SK-N-SH treated with all-trans-retinoic acid at 6 μM for 48 hours (cell line): ENCODE measurements at places on chromosomes 5 and 9.

DNA sequence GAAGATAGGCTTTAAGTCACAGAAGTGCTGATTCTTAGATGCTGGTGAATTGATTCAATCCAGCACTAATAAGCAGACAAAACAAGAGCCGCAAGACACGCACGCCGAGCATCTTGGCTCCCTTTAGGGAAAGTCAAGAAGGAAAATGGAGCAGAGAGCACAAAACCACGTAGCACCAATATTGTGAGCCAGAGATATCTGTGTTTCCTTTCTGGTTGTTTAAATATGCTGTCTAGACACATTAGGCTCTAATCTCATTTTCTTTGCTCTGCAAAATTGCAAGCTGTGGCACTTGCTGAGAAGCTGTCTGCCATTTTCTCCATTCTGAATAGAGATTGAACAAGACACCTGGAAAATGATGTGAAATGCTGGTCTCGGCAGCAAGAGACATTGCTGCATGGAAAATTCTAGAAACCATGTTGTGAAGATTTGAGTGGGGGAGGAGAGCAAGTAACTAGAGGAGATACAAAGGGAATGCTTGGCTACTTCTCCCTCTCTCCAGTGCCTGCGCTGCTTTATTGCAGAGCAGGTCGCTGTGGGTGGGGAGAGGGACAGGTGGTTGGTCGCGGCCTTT, 336.3 kb downstream of the MED10 start:
- no peak for ATAC-seq

DNA sequence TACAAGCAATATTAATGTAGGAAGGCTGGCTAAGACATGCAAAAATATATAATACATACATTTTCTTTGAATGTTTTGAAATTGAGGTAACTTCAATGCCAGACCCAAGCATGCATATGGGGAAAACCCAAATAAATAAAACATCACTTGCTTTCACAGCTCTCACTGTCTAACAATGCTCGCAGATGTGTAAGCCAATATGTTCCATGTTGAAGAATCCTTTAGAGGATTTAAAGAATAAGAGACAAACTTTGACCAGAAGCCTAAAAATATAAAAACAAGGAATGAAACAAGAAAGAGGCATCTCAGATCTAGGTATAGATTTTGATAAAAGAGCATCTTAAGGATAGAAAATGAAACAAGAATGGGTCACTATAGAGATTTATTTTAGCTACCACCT, 354.2 kb downstream of the CDH10 start:
- ATAC-seq, result no peak

DNA sequence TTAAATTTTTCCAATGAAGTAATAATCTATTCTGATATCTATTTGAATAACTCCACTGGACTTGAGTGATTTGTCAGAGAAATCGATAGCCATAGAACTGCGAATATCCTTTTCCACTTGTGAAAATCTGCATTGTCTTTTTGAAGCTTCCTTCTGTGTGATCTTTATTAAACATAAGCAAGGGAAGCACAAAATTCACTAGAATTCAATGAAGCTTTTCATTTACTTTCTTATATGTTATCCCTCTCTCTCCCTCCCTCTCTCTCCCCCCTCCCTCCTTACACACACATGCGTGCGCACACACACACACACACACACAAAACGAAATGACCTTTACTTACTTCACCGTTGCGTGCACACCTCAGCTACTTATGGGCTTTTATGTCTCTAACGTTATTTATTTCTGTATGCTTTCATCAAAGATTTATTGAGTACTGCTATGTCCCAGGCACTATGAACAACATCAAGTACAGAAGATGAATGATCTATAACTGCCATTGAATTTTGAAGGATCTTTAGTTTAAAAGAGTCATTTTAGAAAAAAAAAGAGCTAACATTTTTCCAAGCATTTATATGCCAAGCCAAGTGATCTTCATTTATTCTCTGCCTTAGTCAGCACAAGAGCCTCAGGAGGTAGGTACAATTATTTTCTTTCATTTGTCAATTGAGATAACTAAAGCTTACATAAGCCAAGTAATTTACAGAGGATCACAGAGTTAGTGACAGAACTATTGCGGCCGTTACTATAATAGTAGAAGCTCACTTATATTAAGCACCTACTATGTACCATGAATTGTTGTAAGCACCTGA, 32.8 kb upstream of the CCNG1 start:
- no peak for ATAC-seq

- ATAC-seq, result peak; percentile 75
Measured at GRCh38 chr5:171155621-171156020, 153.4 kb upstream of the TLX3 start.

GRCh38 chr9:21684831-21685362, 117.5 kb upstream of the MTAP start:
- ATAC-seq, result no peak

- ATAC-seq, result peak; percentile 73
Measured at GRCh38 chr5:131466171-131466766, 168.8 kb downstream of the RAPGEF6 start.

GRCh38 chr5:38724301-38725030, 121.3 kb upstream of the OSMR start:
- ATAC-seq, result peak; percentile 62

DNA sequence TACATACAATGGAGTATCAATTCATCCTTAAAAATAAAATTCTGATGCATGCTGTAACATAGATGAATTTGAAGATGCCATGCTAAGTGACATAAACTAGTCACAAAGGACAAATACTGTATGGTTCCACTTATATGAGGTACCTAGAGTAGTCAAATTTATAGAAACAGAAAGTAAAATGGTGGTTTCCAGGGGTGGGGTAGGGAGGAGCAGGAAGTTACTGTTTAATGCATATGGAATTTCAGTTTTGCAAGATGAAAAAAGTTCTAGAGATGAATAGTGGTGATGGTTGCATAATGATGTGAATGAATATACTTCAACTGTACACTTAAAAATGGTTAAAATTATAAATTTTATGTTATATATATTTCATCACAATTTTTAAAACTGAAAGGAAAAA, 57.3 kb upstream of the FNIP1 start:
- no peak for ATAC-seq

GRCh38 chr9:95495961-95496360, 20.8 kb downstream of the PTCH1 start:
- ATAC-seq, result no peak

DNA sequence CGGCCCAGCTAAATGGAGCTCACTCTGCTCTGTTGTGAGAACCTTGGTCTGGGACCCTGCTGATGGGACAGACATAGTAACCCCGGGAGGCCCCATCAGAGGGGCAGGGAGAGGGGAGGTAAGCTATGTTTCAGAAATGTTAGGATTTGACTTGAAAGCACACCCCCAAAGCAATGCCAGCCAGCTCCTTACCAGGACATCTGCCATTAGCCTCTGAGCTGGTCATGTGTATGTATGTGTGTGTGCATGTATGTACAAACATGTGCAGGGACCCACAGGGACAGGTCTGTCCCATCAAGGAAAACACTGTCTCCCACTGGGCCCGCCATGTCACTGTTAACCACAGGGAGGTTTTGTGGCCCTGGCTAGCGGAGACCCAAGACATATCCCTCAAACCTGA, 14.5 kb downstream of the SLC22A4 start:
- no peak for ATAC-seq

GRCh38 chr5:141958113-141958512, at the start of gene PCDH12:
PCDH12 (minus strand) TSS chr5:141958202; CDS start chr5:141957851, 351 bp downstream.
- ATAC-seq, result 0 out of 3 replicates have a peak, but pooled peaks have one; percentile 6

DNA sequence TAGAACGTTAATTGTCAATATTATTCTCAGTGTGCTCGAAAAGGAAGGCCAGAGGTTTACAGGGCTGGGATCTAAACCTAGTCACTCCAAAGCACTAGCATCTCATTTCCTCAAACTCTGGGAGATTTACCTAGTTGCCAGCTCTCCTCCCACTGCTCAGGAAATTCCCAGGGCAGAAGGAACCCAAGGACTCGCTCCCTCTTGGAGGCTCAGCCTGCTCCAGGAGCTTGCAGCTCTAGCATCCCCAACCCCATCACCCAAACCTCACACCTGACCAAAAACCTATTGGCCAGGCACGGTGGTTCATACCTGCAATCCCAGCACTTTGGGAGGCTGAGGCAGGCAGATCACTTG, 26.0 kb downstream of the SERINC5 start:
- ATAC-seq, result no peak

DNA sequence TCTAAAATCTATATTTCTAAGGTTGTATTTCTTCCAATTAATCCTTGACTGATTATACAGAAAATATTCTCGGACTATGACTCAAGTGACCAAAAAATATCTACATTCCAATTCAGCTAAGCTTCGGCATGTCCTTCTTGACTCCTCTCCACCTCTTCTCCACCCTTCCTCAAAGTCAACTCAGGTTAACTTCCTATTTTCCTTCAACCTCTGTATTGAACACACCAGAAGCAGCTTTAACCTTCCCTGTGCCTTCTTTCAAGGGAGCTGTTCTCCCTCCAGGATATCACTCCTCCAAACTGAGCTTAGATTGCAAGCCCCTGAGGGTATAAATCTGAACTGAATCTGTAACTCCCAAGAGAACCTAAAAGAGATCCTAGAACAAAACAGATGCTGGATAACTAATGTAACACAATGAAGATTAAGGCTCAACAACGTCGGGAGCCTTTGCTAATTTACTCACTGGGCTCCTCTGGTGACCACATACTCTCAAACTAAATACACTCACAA, 1.1 kb downstream of the SLCO4C1 start:
- no peak for ATAC-seq

DNA sequence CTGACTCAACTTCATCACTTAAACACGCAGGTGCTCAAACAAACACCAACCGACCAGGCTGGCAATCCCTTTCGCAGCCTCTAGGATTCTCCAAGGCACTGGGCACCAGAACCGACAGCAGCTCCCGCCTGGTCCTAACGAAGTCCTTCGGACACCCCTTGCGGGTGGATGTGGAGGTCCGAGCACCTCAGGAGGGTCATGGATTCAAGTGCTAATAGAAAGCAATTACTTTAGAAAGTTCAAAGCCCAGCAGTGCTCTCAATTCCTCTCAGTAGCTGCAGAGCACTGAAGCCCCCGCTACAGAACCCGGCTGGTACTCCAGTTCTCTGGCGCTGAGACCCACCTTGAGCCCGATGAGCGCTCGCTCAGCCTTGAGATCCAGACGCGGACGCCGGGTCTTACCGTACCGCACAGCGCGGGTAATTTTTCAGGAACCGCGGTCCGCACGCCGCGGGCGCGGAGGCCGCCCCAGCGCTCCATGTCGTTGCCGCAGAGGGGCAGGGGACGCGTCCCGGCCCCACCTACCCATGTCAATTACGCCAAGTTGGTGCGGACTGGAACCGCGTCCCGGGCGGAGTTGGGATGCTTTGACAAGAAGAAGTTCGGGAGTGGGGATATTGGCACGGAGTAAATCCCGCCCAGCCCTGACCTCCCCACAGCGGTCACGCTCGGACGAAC, 638 bp downstream of the MARCHF3 start:
- peak; percentile 75 for ATAC-seq

DNA sequence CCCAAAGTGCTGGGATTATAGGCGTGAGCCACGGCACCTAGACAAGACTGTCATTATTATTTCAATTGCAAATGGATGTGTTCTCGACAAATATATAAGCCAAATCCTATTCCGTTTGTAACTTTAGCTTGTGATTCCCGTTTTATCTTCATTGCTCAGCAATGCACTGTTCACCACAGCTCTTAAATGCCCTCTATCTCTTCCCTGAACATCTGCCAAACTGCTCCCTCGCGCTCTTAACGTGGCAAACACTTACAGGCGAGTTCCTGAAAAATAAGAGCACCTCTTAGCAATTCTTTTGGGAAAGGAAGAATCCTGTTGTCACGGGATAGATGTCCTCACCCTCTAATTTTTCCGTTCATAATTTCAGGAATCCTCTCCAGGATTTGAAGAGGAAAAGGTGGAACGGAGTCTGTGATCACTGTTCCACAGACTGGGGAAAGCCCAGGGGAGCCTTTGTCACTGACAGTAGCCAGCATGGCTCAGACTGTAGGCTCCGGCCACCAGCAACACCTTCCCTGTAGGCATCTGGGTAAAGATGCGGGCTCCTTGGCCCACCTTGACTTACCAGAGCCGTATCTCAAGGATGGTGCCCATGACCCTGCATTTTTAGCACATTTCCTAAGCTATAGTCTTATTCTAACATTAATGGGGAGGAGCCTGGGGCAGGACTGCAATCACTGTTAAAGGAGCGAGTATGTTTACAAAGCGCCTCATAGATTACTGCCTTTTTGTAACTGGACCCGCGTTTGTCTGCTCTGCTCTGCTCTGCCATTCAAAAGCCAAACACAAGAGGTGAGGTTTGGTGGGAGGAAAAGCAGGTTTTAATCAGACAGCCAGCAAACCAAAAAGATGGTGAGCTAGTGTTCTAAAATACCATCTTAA, 20.2 kb upstream of the GNPDA1 start:
- ATAC-seq, result no peak

DNA sequence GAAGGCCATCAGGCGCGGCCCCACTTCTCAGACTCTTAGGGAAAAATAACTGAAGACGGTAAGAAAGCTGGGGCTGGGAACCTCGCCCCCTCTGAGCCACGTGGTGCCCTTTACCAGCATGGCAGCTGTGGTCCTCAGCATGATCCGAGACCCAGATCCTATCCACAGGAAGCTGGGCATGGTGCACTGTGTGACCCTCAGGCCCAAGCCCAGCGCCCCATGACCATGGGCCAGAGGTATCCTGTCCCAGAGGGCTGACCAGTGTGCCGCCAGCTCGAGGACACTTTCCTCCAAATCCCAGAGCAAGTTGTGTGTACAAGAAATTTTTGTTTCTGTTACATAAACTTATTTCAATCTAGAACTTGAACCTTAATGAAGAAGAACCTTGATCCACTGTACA, 28.1 kb downstream of the TERT start:
- ATAC-seq, result no peak

- ATAC-seq, result no peak
Measured at GRCh38 chr9:899440-900184, 58.1 kb downstream of the DMRT1 start.
